Pons (tissue), 1 donor: ENCODE measurements at places on chromosomes 6 and 20.

- DNase-seq, result no peak
These were observed 21.3 kb upstream of the HLA-DRB5 start for GRCh38 chr6:32551410-32551809.

DNA sequence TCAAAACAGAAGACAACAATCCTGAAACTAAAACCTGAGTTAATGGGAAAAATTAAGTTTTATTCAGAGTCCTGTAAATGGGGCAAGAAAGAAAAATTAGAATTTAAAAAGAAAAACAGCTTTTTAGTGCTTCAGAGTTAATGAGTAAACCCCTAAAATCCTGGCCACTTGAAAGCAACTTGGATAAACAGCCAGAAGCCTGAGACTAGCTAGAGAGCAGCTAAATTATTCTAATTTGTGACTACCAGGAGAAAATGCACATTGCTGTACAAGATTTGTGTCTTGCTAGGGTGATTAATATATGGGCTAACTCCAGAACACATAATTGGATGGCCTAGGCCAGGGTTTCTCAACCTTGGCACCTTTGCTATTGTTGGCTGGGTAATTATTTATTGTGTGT, 62.4 kb upstream of the ARG1 start:
- DNase-seq, result no peak

DNA sequence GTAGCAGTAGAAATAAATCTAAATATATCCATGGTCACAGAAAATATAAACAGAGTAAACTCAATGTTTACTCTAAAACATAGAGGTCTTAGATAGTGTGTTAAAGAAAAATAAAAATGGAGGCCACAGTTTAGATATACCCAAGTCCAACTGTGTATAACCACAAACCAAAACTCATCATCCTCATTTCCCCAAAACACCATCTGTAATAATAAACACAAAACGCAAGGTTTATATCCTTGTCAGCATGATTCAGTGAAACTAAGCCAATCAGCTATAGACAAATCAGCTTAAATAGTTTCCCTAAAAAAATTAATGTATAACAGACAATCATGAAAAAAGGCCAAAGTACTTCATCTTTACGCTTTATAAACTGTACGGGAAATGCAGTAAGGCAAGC, 2.7 kb upstream of the HACE1 start:
- DNase-seq, result no peak

DNA sequence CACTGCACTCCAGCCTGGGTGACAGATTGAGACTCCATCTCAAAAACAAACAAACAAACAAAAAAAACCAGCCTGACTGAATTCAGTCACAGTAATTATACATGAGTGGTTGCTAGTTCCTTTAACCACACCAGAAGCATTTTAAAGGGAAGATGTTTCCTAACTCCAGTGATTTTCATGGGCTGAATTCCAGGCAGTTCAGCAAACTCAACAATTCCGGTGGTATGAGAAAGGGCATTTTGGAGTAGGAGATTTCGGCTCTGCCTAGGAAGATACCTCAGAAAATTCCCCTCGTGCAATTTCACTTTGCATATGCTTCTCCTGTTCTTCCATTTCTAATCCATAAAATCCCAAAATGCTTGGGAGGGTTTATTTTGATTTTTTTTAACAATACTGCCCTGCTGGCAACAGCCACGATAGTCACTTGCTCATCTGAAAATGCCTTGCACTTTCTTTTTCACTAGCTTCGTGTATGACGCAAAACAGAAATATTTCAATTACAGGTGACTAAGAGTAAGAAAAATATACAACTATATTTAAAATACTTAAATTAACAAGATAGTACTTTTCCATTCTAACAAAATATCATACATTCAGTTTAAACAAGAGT, 48.3 kb upstream of the IPCEF1 start:
- DNase-seq, result no peak

- no peak for DNase-seq
These were observed 278.8 kb downstream of the HDGFL1 start for GRCh38 chr6:22848121-22848520.

DNA sequence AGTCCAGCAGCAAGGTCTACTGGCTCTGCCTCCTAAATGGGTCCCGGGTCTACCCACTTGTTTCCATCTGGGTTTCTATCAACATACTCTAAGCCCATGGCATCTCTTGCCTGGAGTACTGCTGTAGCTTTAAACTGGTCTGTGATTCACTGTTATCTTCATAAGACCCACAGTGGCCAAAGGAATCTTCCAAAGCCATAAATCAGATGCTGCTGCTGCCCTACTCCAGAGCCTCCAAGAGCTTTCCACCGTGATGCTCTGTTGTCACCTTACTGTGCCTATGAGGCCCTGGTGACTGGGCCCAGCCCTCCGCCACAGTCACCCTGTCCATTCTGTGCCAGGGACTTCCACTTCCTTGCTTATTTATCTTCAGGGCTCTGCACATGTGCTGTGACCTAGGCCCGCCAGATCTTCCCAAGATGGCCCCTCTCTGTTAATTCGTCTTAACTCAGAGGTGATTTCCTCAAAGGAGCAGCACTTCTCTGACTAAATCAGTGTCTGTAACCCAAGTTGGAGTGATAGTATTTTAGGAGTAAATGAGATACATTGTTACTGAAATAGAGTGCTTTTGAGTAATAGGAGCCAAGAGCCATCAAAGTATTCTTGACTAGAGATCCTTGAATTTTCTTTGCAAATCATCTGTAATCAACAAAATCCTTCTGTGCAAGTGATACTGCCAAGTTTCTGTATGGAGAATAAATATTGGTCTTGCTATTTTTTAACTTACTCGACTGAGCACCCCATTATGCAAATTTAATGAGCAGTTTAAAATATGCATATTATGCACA, 102.5 kb downstream of the PPP1R14C start:
- no peak for DNase-seq

- no peak for DNase-seq
These were observed 33.3 kb downstream of the IRF4 start for GRCh38 chr6:424741-425417.

- DNase-seq, result no peak
These were observed 132.4 kb downstream of the EYA2 start for GRCh38 chr20:47027042-47027441.
